Gastroesophageal sphincter (tissue), 4 donors: ENCODE measurements at places on chromosomes 6 and 20.
A peak's percentile ranks its signal among the peaks of the same experiment; 100 is the strongest.

DNA sequence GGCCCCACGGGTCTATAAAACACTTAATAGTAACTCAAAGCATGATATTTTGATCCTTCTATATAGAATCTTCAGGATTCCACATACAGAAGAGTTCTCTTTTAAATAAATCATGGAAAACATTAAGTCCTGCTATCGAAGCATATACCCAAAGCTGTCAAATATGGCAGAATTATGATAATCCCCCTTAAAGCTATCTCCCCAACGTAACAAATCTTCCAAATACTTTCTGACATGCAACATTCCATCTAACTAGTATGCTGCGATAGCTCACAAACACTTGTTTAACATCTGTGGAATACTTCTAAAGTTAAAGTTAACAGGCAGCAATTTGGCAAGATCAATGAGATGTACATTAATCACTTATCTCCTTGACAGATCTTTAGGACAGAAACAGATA lies 371.0 kb upstream of the RUNX2 start:
- ATAC-seq: no peak

GRCh38 chr6:15001326-15001910 lies 244.5 kb upstream of the JARID2 start:
- ATAC-seq: no peak

DNA sequence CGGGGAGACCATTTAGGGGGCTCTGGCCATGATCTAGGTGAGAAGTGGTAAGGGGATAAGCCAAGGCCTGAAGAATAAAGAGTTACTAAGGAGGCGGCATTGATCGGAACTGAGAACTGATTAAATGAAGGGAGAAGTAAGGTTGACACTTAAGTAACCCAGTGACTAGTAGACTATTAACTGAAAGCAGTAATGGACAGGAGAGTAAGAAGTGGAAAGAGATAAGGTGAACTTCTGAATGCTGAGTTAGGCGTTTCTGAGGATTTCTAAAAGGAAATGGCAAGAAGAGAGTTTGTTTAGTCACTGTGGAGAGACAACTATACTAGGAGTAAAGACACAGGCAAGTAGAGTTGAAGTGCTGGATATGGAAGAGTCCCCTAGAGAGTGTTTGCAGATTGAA lies 1.9 kb downstream of the ABCF1 start:
- no peak for ATAC-seq

GRCh38 chr20:2206957-2207769 lies 88.6 kb upstream of the TGM3 start:
- peak; percentile 82 for ATAC-seq

DNA sequence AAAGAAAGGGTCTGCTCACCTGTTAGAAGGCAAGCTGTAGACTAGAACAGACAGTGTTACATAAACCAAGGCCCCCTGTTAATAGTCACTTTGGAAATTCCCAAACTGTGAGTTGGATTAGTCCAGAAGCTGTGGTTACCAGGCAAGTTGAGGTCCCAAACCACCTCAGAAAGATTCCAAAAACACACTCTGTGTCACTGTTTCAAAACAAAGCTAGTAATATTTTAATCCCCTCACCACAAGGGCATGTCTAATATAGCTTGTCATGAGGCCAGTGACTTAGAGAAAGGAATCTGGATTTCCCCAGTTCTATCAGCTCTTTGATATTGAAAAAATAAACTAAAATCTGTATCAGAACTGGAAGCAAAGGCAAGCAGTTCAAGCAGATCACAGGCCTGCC lies 244.6 kb downstream of the HAO1 start:
- ATAC-seq: no peak

DNA sequence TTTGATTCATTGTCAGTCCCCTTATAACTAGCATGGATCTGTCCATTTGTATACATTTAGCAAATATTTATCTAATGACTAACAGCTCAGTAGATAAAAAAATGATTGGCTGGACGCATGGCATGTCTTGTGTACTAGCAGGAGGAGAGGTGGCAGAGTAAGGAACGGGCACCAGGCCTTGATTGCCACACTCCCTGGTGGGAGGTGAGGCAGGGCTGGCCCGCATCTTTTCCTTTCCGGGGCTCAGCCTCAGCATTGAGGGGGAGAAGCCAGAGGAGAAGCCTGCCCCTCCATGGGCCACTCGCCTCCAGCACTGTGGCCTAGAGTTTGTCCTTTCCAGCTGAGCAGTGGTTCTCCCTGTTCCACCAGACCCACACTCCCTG lies 84.9 kb upstream of the TMEM181 start:
- no peak for ATAC-seq

GRCh38 chr20:43744966-43745730 lies 18.3 kb upstream of the GTSF1L start:
- ATAC-seq: no peak

DNA sequence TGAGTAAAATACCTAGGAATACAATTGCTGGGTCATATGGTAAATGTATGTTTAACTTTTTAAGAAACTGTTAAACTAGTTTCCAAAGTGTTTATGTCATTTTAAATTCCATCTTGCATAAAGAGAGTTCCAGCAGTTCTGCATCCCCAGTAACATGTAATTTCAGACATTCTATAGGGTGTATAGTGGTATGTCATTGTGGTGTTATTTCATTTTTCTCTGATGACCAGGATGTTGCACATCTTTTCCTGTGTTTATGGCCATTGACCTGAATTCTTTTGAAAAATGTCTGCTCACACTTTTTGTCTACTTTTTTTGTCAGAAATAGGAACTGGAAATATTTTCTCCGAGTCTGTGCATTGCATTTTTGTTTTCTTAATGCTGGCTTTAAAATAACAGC lies 128.9 kb downstream of the TMEM200A start:
- ATAC-seq: no peak

DNA sequence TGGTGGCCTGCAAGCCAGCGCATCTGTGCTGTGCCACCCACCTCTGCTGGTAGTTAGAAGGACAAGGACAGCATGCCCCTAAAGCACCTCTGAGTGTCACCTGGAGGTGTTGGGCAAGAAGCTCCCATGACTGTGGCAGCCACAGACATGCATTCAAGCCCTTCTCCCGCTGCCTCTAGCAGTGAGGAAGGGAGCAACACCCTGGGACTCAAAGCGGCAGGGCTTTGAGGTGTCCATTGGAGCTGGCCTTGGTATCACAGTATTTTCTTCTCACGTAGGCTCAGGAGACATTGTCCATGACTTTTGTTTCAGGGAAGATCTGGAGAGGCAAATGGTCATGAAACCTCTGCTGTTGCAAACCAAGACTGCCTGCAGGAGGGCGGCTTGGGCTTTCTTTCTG lies 140.8 kb upstream of the RIN2 start:
- ATAC-seq: no peak

GRCh38 chr20:49983123-49983847 lies 505 bp downstream of the SNAI1 start:
- ATAC-seq: no peak

DNA sequence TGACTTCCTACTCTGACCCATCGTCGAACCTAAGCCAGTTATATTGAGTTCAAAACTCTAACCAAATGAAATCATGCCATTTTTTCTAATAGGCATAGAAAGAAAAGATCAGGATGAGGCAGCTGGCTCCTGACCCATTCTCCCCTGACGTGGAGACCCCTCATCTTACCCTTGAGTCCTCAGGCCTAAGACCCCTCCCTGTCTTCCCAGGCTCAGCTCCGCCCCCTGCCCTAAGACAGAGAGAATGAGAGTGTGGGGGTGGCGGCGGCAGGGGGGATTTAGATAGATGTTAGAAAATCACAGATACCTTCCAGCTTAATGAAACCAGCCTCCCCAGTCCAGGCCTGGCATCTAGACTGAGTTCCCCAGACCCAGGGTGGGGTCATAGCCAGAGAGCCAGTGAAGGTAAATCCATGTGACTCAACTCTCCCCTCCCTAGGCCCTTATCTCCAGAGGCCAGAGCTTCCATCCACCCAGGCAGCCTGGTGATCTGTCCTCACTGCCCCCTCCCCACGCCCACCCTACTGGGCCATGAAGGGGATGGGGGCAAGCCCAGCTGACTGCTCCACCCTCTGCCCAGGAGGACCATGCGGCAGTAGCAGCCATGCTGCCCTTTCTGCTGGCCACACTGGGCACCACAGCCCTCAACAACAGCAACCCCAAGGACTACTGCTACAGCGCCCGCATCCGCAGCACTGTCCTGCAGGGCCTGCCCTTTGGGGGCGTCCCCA lies 6.8 kb downstream of the TMEM63B start:
- ATAC-seq: no peak

GRCh38 chr20:14583413-14583812 lies 246.0 kb upstream of the FLRT3 start:
- no peak for ATAC-seq

GRCh38 chr6:161199850-161200249 lies 74.0 kb downstream of the AGPAT4 start:
- no peak for ATAC-seq

GRCh38 chr20:2867081-2867864 lies 6.0 kb upstream of the PTPRA start:
- no peak for ATAC-seq

GRCh38 chr6:131519670-131520436 lies 53.2 kb upstream of the ARG1 start:
- ATAC-seq: no peak

DNA sequence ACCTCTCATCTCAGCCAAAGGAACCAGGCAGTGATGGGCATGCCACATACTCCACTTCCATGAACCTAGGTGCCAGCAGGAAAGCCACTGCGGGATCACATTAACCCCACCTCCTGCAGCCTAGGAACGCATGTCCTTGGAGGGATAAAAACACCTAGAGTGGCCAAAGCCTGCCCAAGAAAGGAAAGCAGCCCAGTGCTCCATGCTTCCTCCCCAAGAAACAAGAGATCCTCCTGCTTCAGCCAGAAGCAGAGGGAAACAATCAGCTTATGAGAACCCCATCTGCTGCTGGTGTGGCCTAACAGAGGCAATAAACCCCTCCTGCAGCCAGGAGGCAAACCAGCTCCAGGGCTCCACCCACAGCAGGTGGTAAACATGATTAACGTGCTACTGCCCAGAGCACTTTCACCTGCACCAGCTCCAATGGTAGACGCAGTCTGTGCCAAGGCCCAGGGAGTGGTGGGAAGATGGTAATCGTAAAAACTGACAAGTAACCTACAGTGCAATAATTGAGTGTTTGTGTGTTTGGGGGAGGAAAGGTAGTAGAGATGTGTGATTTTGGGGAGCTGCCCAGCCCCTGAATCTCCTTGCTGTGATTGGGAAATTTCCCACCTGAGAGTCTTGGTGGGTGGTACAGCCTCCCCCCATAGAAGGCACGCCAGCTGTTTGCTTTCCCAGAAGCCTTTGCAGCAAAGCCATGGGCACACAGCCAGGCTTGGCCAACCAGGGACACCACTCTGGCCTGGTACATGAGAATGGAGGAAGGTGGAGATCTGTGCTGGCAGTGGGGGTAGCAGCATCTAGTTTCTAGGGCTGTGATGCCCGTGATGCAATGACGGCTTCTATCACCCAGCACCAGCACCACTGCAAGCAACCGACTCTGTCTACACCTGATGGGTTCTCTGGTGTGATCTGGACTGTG lies 50.6 kb upstream of the TBC1D7 start:
- no peak for ATAC-seq

- peak; percentile 69 for ATAC-seq
Measured at GRCh38 chr6:118548136-118548535, at the start of gene PLN. PLN (plus strand) TSS chr6:118548296; CDS start chr6:118558922, 10,626 bp downstream.

- peak; percentile 71 for ATAC-seq
Measured at GRCh38 chr6:22873513-22874136, 304.3 kb downstream of the HDGFL1 start.

DNA sequence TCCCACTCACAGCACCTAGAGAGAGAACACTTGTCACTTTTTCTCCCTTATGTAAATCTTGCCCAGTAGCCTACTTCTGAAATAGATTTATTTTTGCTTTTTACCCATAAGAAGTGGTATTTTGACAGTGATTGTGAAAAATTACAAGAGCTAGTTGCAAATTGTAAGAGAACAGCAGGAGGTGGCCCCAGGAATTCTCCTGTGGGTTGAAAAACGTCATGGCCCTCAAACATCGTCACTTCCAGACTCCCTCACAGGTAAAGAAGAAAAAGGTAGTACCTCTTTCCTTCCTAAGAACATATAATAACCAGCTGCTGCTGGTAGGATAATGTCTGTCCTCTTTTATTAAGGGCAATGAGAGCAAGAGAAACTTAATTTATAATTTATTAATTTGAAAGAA lies 69.5 kb upstream of the LAMP5 start:
- ATAC-seq: no peak

GRCh38 chr6:54291146-54291545 lies 17.1 kb upstream of the TINAG start:
- ATAC-seq: no peak

- no peak for ATAC-seq
Measured at GRCh38 chr20:59268870-59269269, 31.5 kb upstream of the EDN3 start.

DNA sequence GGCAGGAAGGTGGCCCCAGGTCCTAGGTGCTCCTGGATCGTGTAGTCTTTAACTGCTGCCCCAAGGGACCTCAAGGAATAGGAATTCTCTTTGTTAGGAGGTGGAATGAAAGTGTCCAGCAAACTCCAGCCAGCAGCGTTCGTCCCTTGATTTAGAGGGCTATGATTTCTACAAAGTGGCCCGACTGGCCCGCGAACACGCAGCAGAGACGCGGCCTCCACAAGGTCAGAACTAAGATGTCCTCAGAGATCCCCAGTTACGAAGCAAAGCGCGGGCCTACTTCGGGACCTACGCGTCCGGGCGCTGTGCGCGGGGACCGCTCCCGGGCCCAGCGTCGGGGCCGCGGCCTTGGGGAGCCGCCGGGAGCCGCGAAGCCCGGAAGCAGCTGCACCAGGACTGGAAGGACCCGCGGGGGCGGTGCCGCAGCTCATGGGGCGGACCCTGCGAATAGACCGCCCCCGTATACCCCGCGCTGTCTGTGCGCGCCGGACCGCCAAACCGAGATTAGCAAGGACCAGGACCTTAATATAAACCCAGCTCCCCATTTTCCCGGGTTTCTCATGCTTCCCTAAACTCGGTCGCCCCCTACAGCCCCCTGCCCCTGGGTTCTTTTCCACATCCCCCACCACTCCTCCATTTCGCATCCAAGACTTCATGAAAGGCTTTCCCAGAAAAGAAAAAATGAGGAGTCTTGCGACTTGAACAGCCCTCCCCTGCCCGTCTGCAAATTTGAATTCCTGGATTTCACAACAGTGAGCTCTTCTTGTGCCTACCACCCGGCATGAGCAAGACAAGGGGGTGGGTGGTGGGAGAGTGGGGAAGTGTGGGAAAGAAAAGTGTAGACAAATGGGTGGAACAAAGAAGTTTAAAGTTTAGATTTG lies at the start of gene C6orf47:
C6orf47 (minus strand) TSS at position 398 of the 881 bp plus-strand sequence. CDS start 831 bp downstream, outside the sequence.
- peak; percentile 83 for ATAC-seq

- no peak for ATAC-seq
Measured at GRCh38 chr6:138405816-138406413, 1.9 kb downstream of the HEBP2 start.
